ENCODE measurements at places on chromosomes 12 and 14.

DNA sequence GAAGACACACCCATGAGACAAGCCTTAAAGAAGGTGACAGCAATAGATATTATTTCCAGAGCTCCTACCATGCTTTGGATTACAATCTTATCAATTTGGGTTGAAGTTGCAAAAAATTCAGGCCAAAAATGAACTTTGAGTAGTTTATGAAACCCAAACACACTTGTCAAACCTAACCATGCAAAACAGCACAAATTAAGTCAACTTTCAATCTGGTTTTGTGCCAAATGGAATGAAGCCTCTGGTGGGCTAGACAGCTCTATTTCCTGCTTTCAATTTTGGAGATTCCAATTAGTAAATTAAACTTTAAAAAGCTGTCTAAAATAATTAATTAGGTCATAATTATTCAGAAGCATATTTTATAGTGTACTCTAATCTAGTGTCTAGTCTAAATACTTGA is 203.4 kb downstream of the SYT1 start:
- no peak for DNase-seq

DNA sequence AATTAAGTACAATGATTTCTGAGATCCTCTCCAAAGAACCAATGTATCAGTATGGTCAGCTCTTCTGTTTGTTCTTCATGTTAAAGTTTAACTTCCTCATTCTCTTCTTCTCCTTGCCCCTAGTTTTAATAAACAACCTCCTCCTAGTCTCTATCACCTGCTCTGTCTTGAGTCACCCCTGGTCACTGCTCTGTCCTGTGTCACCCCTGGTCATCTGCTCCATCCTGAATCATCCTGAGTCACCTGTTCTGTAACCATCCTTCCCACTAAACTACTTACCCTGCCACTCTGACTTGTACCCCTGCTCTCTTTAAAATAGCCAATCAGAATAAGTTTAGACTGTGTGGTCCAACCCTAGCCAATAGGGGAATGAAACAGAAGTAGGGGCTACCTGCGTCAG is 100.5 kb downstream of the ALG10B start:
- no peak for DNase-seq

- DNase-seq: no peak
Observed at GRCh38 chr12:68918960-68919359, 14.0 kb downstream of the CPM start.

GRCh38 chr12:22416801-22417200 is 82.3 kb upstream of the ST8SIA1 start:
- DNase-seq: no peak

GRCh38 chr12:1474574-1475153 is 119.7 kb downstream of the FBXL14 start:
- DNase-seq: no peak

- DNase-seq: no peak
Observed at GRCh38 chr12:5588176-5588575, 156.3 kb downstream of the NTF3 start.

GRCh38 chr14:55946231-55946630 is 172.0 kb upstream of the PELI2 start:
- DNase-seq: no peak

DNA sequence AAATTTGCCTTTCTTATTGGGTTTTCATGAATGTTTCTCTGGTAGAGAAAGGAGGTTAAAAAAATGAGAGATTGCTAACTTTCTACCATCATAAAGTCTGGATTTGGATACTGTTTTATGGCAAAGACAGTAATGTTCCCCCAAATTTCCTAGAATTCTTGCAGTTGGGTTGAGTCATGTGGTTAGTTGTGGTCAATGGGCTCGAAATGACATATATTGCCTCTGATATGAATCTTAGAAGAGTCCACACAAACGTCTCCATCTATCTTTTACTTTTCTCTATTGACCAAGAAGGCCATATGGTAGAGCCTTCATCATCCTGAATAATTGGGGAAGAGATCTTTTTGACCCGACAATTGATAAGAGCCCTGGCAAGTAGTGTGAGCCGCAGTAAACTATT is 119.5 kb upstream of the PMCH start:
- no peak for DNase-seq

DNA sequence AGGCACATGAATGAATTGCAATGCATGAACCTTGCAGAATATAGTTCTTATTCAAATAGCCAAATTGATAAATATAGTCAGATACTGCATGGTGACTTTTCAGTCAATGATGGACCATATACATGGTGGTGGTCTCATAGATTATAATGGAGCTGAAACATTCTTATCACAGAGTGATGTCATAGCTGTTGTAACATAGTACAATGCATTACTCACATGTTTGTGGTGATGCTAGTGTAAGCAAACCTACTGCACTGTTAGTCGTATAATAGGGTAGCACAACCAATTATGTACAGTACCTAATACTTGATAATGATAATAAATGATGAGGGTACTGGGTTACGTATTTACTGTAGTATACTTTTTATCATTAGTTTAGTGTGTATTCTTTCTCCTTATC is 280.3 kb downstream of the BCAT1 start:
- DNase-seq: no peak

DNA sequence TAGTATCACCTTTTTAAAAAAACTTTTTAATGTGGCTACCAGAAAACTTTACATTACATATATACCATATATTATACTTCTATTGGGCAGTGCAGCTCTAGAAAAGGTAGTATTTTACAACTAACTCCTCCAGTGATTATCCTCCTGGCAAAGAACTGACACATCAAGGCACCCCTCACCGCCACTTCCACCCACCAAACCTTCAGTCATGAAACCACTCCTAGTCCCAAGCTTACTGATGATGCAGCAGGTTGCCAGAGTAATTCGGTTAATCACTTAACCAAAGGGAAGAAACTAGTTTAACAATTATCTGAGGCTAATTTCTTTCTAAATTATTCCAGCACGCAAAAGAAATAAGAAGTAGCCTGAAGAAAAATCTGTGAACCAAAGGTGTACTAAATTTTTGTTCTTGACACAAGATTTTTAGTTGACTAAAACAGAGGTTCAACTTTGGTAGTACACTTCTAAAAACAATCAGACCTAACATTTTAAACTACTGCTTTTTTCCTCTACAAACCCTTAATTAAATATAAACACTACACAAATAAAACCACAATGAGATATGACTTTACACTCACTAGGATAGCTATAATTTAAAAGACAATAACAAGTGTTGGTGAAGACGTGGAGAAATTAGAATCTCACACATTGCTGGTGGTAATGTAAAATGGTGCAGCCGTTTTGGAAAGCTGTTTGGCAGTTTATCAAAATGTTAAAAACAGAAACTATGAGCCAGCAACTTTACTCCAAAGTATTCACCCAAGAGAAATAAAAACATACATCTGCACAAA is 16.7 kb downstream of the SPPL3 start:
- no peak for DNase-seq

GRCh38 chr12:49000346-49000745 is 1.2 kb upstream of the DDN start:
- DNase-seq: no peak

DNA sequence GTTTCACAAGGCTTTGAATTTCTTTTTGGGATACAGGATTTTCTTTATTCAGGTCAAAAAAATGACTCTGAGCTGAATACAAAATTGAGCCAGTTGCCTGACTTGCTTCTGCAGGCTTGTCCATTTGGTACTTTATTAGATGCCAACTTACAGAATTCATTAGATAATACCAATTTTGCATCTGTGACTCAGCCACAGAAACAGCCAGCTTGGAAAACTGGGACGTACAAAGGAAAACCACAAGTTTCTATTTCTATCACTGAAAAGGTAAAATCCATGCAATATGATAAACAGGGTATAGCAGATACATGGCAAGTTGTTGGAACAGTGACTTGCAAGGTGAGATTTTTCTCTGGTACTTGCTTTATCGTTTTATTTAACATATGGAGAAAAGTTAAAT is 5.8 kb downstream of the AP5M1 start:
- DNase-seq: no peak
